ENCODE measurements at places on chromosomes 7 and 10. TPM values are rescaled to one million over a fixed set of nuclear protein-coding genes. Genes with fewer than 3 reads are reported as not detected.

Gene HABP2
- total RNA-seq: 0.11 TPM

Gene GATA3
- 0.10 TPM for total RNA-seq

- no peak overlapping the region for H3K27ac ChIP-seq
- no peaks in the 10 kb centered on the region for H3K36me3 ChIP-seq
- DNase-seq: no peak
- no peaks in the 10 kb centered on the region for H3K4me1 ChIP-seq
- H3K27me3 ChIP-seq: no peaks in the 10 kb centered on the region
Measured at GRCh38 chr10:108791794-108792474, 1131.4 kb downstream of the XPNPEP1 start.

DNA sequence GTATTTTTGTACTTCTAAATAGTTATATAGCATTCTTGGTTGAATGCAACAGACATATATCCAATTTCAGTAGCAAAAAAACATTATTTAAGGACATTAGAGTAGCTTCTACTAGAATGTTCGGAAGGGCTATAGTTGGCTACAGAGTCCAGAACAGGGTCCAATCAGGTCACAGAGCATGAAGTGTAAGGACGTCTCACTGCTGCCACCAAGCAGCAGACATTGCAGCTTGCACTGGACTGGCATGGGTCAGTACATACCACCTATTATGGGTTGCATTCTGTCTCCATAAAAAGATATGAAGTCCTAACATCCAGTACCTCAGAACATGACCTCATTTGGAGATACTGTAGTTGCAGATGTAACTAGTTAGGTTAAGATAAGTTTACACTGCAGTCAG lies 87.3 kb downstream of the LHFPL3 start:
- no peaks in the 10 kb centered on the region for H3K27me3 ChIP-seq
- no peak overlapping the region for H3K27ac ChIP-seq
- no peak for DNase-seq
- no peaks in the 10 kb centered on the region for H3K4me1 ChIP-seq

DNA sequence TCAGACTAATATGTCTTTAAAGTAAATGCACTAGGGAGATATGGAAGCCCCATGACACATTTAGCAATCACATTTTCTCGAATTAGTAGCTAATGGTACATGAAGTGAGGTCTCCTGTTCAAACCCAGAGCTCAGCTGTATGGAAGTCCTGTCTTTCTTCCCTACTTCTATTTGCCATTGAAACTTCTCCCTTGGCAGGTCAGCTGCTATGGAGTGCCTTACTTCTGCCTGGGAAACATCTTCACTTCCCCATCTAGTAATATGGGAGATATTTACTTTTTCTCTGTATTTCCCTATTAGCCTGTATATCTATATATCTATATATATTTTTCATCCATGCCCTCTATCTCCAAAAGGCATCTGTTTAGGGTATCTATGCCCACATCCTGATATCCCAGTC lies 225.3 kb upstream of the INHBA start:
- DNase-seq: no peak
- H3K4me1 ChIP-seq: no peaks in the 10 kb centered on the region
- H3K27ac ChIP-seq: no peak overlapping the region
- H3K36me3 ChIP-seq: no peaks in the 10 kb centered on the region

DNA sequence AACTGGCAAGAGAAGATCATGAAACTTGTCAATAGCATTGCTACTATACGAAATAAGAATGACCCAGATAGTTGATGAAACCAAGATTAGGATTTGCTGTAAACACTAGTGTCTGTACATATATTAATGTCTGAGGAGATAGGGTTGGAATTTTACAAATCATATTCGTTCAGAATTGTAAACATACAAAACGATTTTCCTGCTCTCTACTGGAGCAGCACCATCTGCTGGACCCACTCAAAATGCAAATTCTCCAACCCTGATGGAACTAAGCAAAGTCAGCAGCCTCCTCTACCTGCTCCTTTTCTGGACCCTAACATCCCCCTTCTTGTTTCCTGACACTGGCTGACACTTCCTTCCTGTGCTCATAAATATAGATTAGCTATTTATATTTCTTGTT lies 29.4 kb upstream of the SGMS1 start:
- no peaks in the 10 kb centered on the region for H3K4me1 ChIP-seq
- H3K4me3 ChIP-seq: no peak overlapping the region
- H3K27me3 ChIP-seq: no peaks in the 10 kb centered on the region
- no peaks in the 10 kb centered on the region for H3K36me3 ChIP-seq
- no peak overlapping the region for H3K27ac ChIP-seq

DNA sequence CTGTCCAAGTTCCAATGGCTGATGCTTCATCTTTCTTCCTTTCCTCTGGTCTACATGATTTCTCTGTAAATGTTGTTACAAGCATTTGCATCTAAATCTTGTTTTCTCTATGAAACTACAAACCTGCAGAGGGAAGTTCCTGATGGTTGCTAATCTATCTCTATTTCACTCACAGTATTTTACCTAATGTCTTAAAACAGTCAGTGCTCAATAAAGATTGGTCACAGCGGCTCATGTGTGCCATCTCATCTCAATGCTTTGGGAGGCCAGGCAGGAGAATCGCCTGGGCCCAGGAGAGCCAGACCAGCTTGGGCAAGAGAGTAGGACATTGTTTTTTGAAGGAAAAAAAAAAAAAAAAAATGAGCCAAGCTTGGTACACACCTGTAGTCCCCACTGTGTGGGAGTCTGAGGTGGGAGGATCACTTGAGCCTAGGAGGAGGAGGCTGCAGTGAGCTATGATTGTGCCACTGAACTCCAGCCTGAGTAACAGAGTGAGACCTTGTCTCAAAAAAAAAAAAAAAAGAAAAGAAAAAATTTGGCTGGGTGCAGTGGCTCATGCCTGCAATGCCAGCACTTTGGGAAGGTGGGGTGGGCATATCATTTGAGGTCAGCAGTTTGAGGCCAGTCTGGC lies 71.3 kb upstream of the ARMC3 start:
- no peak overlapping the region for H3K27ac ChIP-seq
- H3K36me3 ChIP-seq: no peaks in the 10 kb centered on the region
- no peak for DNase-seq
- no peaks in the 10 kb centered on the region for H3K27me3 ChIP-seq
- no peak overlapping the region for H3K4me3 ChIP-seq
- no peaks in the 10 kb centered on the region for H3K4me1 ChIP-seq

DNA sequence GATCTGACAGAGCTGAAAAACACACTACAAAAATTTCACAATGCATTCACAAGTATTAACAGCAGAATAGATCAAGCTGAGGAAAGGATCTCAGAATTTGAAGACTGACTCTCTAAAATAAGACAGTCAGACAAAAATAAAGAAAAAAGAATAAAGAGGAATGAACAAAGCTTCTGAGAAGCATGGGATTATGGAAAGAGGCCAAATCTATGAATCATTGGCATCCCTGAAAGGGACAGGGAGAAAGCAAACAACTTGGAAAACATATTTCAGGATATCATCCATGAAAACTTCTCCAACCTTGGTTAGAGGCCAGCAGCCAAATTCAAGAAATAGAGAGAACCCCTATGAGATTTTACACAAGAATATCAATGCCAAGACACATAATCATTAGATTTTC lies 804.8 kb upstream of the IGFBP3 start:
- H3K27me3 ChIP-seq: no peaks in the 10 kb centered on the region
- H3K4me3 ChIP-seq: no peak overlapping the region
- no peak overlapping the region for H3K27ac ChIP-seq
- no peaks in the 10 kb centered on the region for H3K36me3 ChIP-seq
- no peak for DNase-seq

DNA sequence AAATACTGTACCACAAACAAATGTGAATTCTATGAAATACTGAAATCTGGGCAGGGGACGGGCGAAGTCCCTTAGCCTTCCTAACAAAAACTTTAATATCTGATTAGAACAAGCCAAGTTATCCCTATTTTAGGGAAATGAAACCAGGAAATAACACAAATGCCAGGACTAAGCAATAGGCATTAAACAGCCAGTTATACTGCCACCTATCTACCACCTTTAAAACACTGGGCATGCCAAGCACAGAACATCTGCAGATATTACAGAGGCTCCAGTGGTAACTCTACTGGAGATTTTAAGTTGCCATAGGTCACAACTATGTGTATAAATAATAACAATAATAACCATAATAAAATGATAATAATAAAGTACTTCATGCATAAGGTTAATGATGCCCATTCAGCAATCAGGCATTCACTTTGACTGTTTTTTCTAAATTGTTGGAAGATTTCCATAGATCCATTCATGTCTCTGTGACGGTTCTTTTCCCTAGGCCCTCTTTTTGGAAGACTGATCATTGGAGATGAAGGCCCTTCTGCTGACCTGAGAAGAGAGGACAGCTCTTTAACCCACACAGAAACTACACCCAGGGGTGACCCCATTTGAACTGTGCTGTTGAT lies 195.7 kb downstream of the CACNA2D1 start:
- no peaks in the 10 kb centered on the region for H3K4me1 ChIP-seq
- no peak for DNase-seq
- H3K27ac ChIP-seq: no peak overlapping the region
- no peaks in the 10 kb centered on the region for H3K36me3 ChIP-seq

GRCh38 chr10:132045324-132045723 lies 20.4 kb upstream of the JAKMIP3 start:
- no peak overlapping the region for H3K4me3 ChIP-seq
- H3K27ac ChIP-seq: no peak overlapping the region
- H3K36me3 ChIP-seq: peaks cover 10% of the 10 kb centered on the region
- DNase-seq: no peak
- peaks cover 12% of the 10 kb centered on the region for H3K4me1 ChIP-seq

GRCh38 chr7:66558660-66559465 lies 69.8 kb upstream of the KCTD7 start:
- H3K4me1 ChIP-seq: peaks cover 20% of the 10 kb centered on the region
- H3K27me3 ChIP-seq: no peaks in the 10 kb centered on the region
- H3K27ac ChIP-seq: peak overlapping the region; percentile 69
- H3K4me3 ChIP-seq: no peak overlapping the region

- peaks cover 4% of the 10 kb centered on the region for H3K36me3 ChIP-seq
- no peak for DNase-seq
- peaks cover 7% of the 10 kb centered on the region for H3K4me1 ChIP-seq
- H3K27ac ChIP-seq: peak overlapping the region; percentile 81
- H3K27me3 ChIP-seq: no peaks in the 10 kb centered on the region
Measured at GRCh38 chr10:74039561-74040145, 41.7 kb downstream of the VCL start.

Gene WEE2
- 0.30 TPM for total RNA-seq

GRCh38 chr10:34641147-34641912 lies 173.8 kb downstream of the PARD3 start:
- H3K4me3 ChIP-seq: no peak overlapping the region
- H3K4me1 ChIP-seq: peaks cover 19% of the 10 kb centered on the region
- no peaks in the 10 kb centered on the region for H3K27me3 ChIP-seq
- no peak overlapping the region for H3K27ac ChIP-seq

- no peak overlapping the region for H3K4me3 ChIP-seq
- no peaks in the 10 kb centered on the region for H3K36me3 ChIP-seq
- DNase-seq: no peak
- H3K27ac ChIP-seq: no peak overlapping the region
- no peaks in the 10 kb centered on the region for H3K4me1 ChIP-seq
Measured at GRCh38 chr7:85454904-85455303, 268.0 kb upstream of the SEMA3D start.

DNA sequence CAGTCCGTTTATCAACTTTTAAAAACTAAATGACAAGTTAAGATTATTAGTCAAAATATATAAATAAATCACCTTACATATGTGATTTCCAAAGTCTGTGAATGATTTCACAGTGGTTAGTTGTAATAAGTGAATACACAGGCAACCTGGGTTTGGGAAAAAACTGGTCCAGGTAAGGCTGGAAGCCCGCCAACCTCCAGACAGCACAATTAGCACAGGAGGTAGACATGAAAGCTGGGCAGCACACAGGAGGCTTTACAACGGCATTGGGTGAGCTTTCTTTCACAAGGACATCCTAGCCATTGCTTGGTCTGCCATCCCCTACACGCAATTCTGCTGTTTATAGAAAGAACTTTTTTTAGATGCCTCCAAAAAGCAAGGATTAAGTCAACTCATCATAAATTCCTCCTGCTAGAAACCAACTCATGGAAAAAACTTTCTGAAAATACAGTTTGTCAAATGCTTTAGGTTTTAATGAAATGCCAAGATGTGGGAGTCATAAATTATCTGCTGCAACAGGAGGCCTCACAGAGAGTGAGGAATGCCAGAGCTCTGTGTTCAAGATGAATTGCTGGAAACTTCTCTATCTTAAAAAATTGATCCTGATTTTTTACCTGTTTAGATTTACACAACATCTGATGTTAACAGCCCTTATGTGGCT lies 346.8 kb upstream of the NFE2L3 start:
- H3K27me3 ChIP-seq: no peaks in the 10 kb centered on the region
- DNase-seq: no peak
- no peaks in the 10 kb centered on the region for H3K4me1 ChIP-seq
- no peak overlapping the region for H3K27ac ChIP-seq
- H3K4me3 ChIP-seq: no peak overlapping the region

Gene PIP
- total RNA-seq: not detected

DNA sequence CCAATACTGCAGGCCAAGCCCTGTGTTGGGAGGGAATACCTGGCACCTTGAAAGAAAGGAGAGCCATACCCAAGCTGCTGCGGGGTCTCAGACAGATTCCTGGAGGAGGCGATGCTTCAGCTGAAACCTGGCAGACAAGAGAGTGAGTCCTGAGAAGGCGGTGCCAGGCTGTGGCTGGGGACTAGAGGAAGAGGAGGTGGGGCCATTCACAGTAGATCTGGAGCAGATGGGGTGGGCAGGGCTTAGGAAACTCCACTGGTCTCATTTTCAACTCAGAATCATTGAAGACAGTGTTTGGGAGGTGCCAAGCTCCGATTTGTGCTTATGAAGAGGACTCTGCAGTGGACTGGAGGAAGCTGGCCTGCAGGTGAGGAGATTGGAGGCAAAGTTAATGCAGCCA lies 236.3 kb upstream of the MKI67 start:
- no peak overlapping the region for H3K4me3 ChIP-seq
- H3K27me3 ChIP-seq: no peaks in the 10 kb centered on the region
- H3K36me3 ChIP-seq: no peaks in the 10 kb centered on the region
- DNase-seq: no peak

Gene ADGRA1
- total RNA-seq: 3.4 TPM

DNA sequence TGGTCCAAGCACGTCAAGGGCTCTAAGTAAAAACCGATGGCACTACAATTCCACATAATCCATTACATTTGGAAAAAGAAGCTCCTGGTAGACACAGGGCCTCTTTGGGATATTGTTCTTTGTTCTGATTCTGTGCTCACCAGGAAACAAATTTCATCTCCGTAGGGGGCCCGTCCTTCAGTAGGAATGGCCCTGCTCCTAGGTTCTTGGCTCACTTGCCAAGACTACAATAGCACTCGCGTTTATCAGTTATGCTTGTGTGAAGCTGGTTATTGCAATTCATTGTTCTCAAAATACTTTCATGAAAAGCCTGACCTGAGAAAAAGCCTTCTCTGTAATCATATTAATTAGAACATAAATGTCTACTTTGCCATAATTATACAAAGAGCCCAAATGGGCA lies 10.3 kb upstream of the ZC3HAV1L start:
- H3K4me3 ChIP-seq: no peak overlapping the region
- H3K27ac ChIP-seq: no peak overlapping the region
- no peaks in the 10 kb centered on the region for H3K36me3 ChIP-seq
- H3K27me3 ChIP-seq: no peaks in the 10 kb centered on the region

Gene TAS2R3
- total RNA-seq: 3.6 TPM

Measured in spinal cord (tissue), 10 donors.